ENCODE measurements at places on chromosomes 3 and 15.
A peak's percentile ranks its signal among the peaks of the same experiment; 100 is the strongest.

DNA sequence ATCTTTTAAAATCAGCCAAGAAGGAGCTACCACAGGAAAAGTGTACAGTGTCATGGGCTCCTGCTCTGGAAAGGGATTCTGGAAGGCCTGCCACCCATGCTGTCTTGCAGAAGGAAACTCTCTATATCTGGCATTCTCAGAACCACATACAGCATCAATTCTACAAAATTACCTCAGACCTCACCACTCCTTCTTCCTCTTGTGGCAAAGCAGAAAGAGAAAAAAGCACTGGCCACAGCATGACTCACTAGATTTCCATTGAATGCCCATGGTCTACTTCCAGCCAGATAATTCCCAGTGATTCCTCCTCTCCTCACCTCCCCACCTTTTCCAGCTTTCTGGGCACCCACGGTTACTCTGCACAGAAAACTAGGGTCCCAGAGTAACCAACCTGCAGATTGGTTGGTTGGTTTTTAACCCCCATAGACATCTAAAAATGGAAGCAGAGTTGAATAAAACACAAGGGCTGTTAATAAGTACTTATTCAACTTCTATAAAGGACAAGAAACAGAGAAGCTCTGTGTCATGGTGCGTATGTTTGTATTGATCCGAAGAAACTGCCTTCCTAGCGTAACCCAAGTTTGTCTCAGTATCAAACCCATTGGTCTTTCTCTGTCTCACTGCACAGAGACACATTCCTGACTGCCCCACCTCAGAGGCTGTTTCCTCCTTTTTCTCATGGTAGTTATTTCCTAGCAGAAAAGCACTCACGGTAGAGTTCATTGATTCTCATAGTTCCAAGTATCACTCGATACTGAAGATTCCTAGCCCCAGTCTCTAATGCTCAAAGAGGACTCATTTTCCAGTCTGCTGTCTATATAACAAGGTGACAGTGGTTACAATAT, 67.7 kb downstream of the LDHAL6B start:
- no peak for DNase-seq

DNA sequence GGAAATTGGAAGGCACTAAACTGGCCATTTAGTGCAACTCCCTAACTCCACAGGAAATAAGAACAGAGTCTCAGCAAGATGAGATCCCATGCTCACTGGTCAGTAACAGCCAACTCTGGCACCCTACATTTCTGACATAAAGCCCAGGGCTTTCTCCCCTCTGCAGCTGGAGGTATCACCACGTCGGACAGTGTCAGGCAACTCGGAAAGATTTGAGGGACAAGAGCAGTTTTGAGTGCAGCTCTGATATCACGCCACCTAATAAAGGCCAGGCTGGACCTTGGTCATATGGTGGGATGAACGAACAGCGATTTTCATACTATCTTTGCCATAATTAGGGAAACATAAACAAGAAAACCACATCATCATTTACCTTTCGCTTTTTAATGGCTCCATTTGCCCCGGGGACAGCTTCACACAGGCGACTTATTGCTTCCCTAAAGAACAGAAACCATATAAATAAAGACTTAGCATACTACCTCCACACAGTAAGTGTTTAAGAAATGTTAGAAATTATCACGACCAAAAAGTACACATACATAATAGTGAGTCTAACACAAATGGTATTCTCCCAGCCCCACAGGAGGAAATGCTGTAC, 12.5 kb downstream of the EID1 start:
- DNase-seq = no peak

- DNase-seq = no peak
Observed at GRCh38 chr15:81536356-81536755, 162.3 kb upstream of the TMC3 start.

DNA sequence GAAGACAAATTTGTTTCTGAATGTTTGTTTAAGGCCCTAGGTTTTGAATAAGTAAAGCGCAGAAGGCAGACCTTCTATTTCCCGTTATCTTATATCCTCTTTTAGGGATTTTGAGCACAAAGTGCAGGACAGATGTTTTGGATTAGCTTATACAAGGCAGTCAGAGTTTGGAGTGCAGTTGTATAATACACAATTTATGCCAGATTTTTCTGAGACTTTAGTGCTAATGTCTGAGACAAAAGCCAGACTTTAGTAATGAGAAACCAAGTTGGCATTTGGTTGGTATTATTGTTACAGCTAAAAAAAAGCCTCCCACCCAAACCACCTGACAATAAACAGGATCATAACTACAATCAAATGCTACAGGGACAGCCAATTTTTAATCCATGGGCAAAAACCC, 309.9 kb upstream of the SATB1 start:
- DNase-seq = no peak

- no peak for DNase-seq
Observed at GRCh38 chr3:45402138-45402537, 13.8 kb downstream of the LARS2 start.

DNA sequence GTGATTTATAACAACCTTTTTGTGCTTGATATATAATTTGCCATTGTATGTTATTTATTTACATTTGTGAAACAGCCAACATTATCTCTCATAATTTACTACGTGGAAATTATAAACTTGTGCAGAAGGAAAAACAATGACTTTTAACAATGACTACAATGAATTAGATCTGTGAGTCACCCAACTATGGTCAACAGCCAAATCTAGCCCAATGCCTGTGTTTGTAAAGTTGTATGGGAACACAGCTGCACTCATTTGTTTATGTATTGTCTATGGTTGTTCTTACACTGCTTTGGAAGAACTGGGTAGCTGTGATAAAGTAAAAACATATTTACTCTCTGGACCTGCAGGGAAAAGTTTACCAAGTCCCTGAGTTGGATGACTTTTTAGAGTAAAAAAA, 110.4 kb downstream of the OTOL1 start:
- no peak for DNase-seq

- no peak for DNase-seq
Observed at GRCh38 chr3:138062626-138063025, 52.7 kb downstream of the CLDN18 start.

DNA sequence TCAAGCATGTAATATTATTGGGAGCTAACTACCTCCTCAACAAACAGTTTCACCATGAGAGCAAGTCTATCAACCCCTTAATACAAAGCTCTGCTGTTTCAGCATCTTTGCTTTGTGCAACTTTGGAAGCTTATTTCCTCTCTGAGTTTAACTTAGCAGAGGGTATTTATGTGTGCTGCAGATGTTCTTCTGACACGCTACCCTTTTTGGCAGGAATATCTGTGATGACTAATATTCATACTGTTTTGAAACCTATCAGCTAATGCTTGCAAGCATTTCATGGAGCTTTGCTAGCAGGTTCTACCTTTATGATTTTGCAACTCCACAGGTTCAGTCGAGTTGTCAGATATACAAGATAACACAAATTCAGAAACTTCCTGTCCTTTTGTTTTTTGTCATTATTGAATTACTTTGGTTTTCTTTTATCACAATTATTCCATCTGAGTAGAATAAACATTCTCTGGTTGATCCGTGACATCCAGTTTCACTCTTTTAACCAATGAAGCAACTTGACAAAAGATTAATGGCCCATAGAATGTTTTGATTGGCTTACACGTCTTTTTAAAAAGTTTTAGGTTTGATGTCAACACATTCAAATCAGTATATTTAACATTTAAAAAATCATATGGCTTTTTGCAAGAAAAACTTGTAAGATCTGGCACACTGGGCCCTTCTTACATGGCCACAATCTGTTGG, 1.7 kb upstream of the SLC9A9 start:
- peak; percentile 22 for DNase-seq

- DNase-seq = no peak
Observed at GRCh38 chr3:135981701-135982403, 16.3 kb downstream of the PPP2R3A start.

- DNase-seq = no peak
Observed at GRCh38 chr15:72074335-72075060, 43.5 kb downstream of the MYO9A start.

- DNase-seq = peak; percentile 95
Observed at GRCh38 chr3:197487911-197488391, 67.8 kb downstream of the BDH1 start.

- DNase-seq = no peak
Observed at GRCh38 chr3:128380295-128380694, 86.4 kb downstream of the DNAJB8 start.

- no peak for DNase-seq
Observed at GRCh38 chr15:45668386-45668785, 33.6 kb downstream of the SQOR start.

DNA sequence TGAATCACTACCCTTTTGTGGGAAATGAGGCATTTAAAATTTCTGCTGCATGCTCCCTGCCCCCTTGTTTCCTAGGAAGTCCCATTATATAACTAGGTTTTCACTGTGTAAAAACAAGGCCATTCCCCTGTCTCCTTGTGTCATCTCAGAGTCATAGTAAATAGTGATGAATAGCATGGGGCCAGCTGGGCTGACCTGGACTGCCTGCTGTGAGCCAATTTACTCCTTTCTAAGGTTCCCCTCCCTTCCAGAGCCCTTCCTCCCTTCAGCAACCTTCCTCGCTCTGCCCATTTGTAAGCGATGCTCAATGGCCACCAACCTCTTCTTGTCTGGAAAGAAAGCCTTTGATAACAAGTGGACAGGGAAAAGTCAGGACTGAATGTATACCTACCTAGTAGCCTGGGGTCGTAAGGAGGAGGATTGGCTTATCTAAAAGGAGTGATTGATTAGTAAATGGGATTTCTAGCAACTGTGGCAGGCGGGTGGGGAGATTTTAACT, 11.7 kb downstream of the ITGA11 start:
- DNase-seq = no peak

DNA sequence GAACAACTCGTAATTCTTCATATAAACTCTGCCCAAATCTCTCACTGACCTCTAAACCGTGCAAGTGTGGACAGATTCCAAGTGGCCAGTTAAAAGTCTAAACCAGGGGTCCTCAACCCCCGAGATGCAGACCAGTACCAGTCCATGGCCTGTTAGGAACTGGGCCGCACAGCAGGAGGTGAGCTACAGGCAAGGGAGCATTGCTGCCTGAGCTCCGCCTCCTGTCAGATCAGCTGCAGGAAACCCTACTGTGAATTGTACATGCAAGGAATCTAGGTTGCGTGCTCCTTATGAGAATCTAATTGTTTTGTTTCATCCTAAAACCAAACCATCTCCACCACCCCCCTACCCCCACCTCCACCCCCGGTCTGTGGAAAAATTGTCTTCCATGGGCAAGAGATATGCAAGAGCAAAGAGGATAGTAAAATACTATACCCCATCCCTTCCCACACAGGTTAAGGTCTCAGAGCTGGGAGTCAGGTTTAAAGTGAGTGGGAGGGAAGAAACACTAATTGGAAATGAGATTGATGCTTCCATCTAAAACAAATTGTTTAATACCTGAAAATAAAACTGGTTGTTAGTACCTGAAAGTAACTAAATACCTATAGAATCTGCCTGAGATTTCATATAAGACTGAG, 54.0 kb downstream of the POLQ start:
- no peak for DNase-seq

Measured in hepatic stellate cell (primary cell).